ENCODE measurements at places on chromosomes 12 and 14.

DNA sequence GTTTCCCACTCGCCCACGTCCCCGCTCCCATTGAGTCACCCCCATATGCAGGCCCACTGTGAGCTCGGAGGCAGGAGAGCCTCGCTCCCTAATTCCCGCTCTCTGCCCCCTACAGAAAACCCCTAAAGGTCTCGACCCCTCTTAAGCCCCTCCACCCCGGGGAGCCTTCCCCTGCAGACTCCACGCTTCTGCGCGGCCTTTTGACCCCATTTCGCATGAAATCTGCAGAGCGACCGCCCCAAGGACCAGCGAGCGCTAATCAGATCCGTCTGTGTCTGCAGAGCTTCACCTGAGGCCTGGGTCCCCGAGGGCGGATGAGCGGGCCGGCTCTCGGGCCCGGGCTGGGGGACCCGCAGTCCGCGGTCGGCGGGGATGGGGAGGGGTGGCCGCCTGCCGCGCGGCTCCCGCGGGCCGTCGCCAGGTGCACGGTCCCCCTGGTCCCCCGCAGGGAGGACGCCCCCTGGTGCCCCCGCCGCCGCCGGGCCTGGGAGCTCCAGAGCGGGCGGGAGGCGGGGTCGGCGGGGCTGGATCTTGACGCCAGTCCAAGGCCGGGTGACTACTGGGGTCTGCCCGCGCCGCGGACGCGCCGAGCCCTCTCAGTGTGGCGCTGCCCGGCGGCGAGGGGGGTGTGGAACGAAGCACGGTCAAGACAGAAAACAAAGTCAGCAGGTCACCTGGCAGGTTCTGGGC, 10.1 kb downstream of the BMP4 start:
- no peak for DNase-seq

DNA sequence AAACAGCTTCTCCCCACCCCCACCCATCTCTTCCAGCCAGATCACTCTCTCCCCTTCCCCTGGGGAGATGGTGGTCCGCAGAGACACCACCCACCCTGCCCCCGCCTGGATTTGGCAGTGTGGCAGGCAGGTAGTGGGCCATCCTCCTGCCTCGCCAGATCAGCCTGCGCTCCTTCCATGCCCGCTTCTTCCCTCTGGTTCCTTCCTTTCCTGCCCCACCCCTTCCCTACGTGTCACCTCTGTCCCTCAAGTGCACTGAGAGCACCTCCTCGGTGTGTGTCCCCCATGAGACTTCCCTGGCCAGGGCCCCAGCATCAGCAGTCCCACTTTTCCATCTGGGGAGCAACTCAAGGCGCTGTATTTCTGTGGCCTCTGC, 632 bp downstream of the NYNRIN start:
- DNase-seq = no peak

DNA sequence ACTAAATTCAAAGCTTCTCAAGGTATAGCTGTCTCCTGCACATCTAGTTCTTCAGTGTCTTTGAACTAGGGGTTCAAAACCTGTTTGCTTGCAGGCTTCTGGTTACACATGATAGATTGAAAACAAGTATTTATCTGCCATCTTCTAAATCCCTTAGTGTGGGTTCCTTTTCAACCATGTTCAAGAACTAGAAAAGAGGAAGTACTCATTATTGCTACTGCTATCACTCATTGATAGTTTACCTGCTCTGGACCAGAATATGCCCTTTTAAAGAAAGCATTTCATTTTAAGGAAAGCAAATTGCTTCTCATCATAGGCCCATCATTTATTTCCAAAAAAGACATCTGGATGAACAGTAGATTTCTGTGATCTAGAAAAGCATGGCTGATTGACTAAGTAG, 37.1 kb upstream of the VSX2 start:
- no peak for DNase-seq

DNA sequence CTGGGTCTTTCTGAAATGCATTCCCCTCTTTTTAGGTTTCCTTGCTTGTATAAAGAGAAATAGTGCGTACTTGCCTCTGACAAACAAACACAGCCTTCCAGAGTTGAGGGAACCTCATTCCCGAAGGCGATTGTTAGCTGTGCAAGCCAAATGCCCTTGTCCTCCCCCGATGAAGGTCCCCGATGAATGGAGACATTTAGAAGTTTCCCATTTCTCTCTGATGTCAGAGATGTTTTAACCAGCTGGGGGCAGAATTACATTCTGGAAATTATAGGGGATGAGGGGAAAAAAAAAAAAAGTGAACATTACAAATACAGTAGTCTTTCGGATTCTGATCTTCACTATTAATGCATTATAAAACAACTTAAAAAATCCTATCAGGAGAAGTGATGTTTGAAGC, 366.8 kb downstream of the VRK1 start:
- no peak for DNase-seq

DNA sequence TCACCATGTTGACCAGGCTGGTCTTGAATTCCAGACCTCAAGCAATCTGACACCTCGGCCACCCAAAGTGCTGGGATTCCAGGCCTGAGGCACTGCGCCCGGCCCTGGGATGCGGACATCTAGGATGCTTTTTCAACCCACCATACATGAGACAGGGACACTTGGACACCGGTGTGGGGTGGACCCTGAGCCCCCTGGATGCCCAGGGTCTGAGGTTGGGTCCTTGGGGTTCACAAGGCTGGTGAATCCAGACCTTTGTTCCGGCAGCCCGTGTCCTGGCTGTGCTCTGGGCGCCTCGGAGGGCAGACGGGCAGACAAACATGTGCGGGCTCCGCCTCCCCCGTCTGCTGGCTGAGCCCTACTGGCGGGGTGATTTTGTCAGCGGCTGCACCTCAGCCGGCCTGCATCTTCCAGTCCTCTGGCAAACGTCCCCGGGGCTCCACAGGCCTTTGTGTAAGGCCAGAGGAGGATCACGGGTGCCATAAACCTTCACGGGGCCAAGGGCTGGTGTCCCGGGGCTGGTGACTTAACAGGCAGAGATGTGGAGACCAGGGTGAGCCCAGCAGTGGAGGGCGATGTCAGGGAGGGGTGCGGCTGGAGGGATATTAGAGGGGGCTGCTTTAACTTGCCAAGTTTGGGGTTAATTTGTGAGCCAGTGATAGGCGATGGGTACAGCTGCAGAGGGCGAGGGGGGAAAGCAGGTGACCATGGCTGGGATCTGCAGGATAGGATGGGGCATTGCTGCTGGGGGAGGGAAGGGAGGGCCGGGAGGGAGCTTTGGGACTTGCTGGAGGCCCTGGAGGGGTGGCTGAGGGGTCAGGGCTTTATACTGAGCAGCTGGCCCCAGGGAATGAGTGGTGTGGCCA, 5.8 kb downstream of the ASPG start:
- DNase-seq = no peak

DNA sequence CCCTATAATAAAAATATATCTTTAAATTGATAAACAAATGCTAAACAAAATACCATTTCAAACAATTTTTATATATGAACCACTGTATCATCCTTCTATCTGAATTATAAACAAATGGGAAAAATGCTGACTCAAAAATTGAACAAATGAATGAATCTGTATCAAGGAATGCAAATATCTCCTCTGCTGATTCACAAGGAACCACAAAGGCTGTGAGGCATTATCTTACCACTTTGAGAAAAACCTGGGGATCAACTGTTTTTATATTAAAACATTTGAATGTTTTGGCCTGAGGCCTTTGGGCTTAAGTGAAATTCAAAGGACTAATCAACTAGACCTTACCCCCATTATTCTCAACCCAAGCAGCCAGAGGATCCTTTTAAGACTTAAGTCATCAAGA, 86.3 kb downstream of the EML5 start:
- no peak for DNase-seq
